Endothelial cell of umbilical vein (primary cell): ENCODE measurements at places on chromosomes 12 and 14. TPM values are rescaled to one million over a fixed set of nuclear protein-coding genes. Genes with fewer than 3 reads are reported as not detected.

The A2M gene
- 11.5 and 13.8 TPM in 2 replicates for polyA plus RNA-seq

The LMNTD1 gene
- polyA plus RNA-seq = not detected in 2 replicates

The OTOGL gene
- polyA plus RNA-seq = 0.76 and 1.4 TPM in 2 replicates

The CCDC38 gene
- not detected in 2 replicates for polyA plus RNA-seq

DNA sequence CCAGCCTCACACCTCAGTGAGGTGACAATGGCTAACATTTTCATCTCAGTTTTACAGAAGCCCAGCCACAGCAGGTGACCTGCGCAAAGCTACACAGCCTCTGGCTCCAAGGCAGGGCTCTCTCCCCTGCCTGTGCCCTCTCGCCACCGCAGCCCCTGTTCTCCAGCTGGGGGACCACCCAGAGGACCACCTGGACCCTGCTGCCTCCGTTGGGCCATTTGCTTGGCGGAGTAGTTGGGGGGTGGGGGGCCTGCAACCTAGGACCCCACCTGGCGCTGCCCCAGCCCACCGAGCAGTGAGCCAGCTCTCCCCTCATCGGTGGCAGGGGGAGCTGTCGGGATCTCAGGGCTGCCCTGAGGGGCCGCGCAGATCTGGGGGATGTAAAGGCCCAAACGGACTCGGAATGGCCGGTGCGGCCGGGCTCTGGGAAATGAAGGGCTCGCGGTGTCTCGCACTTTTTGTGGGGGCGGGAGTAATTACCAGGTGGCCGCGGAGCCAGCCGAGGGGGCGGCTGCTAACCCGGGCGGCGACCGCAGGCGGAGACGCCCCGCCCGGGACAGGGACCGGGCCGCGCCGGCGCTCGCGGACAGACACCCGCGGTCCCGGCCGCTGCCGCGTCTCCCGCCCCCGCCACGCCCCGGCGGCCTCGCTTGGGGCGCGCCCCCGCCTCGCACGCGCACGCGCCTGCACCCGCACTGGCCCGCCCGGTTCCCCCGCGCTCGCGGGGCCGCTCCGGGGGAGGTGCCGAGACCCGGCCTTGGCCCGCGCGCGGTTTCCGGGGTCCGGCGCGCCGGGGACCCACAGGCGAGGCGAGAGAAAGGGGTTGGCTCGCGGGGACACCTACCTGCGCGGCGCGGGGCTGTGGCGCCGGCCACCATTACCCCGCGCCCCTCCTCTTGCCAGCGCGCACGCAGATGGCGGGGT, 8.6 kb upstream of the GPR68 start:
- no peak for DNase-seq

DNA sequence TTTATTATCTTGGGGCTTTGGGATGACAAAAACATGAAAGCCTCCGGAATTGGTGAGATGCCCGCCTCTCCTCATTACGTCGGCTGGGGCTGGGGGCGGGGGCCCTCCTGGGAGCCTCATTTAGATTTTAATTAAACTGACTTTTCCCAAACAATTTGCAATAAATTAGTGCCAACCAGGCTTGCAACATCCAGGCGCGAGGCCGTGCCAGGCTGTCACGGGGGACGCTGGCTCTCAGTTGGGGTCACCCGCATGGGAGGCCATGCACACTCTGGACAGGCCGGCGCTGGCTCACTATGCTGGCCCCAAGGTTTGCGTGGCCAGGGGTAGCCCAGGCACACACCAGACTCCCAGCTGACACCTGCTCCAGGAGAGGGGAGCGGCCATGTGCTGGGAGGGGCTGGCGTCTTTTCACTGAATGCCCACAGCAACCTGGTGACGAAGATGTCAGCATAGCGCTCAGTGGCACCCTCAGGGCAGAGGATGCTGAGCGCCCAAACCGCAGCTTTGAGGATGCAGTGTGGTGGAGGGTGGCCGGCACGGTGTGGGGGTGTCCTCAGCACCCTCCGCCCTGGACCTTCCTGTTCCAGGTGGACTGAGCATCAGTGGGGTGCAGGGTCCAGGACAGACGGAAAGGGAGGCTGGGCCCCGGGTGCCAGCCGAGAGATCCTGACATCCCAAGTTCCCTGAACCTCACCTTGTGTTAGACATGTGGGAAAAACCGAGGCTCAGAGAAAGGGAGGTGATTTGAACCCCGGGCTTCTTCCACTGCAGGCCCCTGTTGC, 190.8 kb upstream of the C14orf180 start:
- DNase-seq = no peak
